ENCODE measurements at places on chromosomes 1 and 21. TPM values are rescaled to one million over a fixed set of nuclear protein-coding genes. Genes with fewer than 3 reads are reported as not detected.

DNA sequence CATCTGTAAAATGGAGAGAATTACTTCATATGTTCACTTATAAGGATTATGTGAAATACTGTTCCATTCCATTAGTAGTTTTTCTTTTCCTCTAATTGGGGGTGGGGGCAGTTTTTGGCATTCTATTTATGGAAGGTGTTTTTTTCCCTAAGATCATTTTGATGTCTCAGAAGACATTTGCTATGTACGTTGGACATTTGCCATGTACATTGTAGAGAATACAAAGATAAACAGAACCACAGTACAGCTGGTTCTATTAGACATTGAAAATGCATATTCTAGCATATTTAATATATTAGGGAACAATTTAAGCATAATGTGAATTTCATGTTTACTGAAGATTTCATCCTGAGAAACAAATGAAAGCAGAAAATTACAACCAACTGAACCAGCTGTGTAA is 98.5 kb downstream of the PTBP2 start:
- peak; percentile 10 for DNase-seq
- H3K4me3 ChIP-seq: no peak overlapping the region
- H3K36me3 ChIP-seq: peaks cover 2% of the 10 kb centered on the region
- no peaks in the 10 kb centered on the region for H3K27me3 ChIP-seq
- no peak overlapping the region for H3K27ac ChIP-seq

GRCh38 chr1:219988387-219988786 is 57.9 kb downstream of the EPRS1 start:
- peaks cover 12% of the 10 kb centered on the region for H3K36me3 ChIP-seq
- no peak for DNase-seq

DNA sequence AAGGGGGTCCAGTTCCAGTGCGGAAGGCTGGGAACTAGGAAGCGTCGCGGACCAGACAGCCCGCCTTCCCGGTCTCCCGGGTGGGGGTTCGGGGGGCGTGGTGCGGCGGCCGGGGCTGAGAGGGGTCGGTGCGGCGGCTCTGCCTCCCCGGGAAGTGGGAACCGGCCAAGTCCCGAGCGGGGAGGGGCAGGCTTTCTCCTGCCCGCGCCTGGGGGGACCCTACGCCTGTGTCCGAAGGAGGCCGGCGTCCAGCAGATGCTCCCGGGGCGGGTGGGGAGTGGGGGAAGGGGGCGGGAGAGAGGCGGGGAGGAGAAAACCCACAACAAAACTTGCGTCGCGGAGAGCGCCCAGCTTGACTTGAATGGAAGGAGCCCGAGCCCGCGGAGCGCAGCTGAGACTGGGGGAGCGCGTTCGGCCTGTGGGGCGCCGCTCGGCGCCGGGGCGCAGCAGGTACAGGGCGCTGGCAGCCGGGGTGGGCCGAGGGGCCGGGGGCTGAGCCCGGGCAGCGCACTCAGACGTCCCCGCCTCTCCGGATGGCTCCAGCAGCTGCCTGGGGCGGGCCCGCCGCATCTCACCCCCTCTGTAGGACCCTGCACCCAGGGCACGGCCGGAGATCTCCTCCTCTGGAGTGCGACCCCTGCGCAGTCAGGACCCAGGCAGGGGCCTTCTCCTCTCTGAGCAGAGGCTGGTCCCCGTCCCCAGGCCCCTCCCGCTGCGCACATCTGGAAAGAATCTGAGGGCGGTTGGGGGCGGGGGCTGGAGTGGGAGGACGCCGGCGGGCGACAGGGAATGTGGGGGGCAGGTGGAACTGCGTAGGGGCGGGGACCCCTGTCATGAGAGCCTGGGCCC is at the start of gene PODN:
PODN (plus strand) TSS at position 355 of the 849 bp plus-strand sequence. CDS start 7,643 bp downstream, outside the sequence.
- H3K4me1 ChIP-seq: peaks cover 13% of the 10 kb centered on the region
- no peak for DNase-seq
- no peaks in the 10 kb centered on the region for H3K36me3 ChIP-seq
- peak within 1 kb of the TSS; percentile 9 for H3K27ac ChIP-seq
- H3K27me3 ChIP-seq: peaks cover 2% of the 10 kb centered on the region
- H3K4me3 ChIP-seq: peak within 1 kb of the TSS; percentile 92

GRCh38 chr1:40903106-40903505 is 40.9 kb upstream of the CITED4 start:
- no peaks in the 10 kb centered on the region for H3K36me3 ChIP-seq
- H3K27me3 ChIP-seq: no peaks in the 10 kb centered on the region
- DNase-seq: no peak
- no peak overlapping the region for H3K4me3 ChIP-seq
- peaks cover 14% of the 10 kb centered on the region for H3K4me1 ChIP-seq

DNA sequence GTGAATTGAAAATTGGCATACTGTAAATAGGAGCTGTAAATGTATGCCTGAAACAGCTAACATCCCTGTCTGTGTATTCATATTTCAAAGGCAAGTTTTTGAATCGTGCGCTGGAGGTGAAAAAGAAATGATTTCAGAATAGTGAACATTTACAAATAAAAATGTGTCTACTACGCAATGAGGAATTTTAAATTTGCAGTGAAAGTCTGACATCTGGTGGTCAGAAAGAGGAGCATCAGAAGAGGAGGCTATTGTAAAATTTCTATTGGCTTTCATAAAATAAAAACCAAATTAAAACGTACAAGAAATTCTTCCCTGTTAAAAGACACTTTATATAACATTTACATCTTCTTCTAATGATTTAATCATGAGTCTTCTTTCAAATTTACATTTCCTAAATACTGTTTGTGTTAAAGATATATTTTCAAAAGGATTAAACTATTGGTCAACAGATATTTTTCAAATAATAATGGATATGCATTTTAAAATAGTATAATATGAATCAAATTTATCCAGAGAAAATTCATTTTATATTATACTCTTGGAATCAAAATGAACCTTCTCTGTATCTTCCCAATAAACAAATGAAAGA is 113.7 kb upstream of the RRP15 start:
- H3K27me3 ChIP-seq: peaks cover 13% of the 10 kb centered on the region
- DNase-seq: peak; percentile 49
- H3K27ac ChIP-seq: no peak overlapping the region
- H3K4me3 ChIP-seq: no peak overlapping the region
- H3K36me3 ChIP-seq: no peaks in the 10 kb centered on the region

- no peaks in the 10 kb centered on the region for H3K36me3 ChIP-seq
- DNase-seq: no peak
- no peak overlapping the region for H3K27ac ChIP-seq
Measured at GRCh38 chr1:2566101-2567045, 10.2 kb downstream of the TNFRSF14 start.

DNA sequence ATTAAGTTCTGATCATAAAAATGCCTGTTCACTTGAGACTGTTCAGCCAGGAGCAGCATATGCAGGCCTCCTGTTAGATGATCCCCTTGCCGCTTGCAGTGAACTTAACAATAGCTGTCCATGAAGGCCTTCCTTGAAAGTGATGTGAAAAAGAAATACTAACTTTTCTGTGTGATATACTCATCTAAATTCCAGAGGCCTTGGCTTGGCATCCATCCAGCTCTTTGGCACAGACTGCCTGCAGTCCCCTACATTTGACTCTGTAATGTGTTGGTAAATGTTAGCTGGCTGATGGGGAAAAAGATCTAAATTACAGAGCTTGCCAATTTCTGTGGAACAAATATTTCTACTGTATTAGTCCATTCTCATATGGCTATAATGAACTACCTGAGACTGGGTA is 73.7 kb downstream of the KCNK2 start:
- no peaks in the 10 kb centered on the region for H3K4me1 ChIP-seq
- H3K27me3 ChIP-seq: no peaks in the 10 kb centered on the region
- H3K4me3 ChIP-seq: no peak overlapping the region
- no peaks in the 10 kb centered on the region for H3K36me3 ChIP-seq

- H3K27me3 ChIP-seq: peaks cover 71% of the 10 kb centered on the region
- no peaks in the 10 kb centered on the region for H3K4me1 ChIP-seq
- no peaks in the 10 kb centered on the region for H3K36me3 ChIP-seq
- DNase-seq: no peak
Measured at GRCh38 chr1:10709165-10709564, 87.3 kb downstream of the CASZ1 start.

Gene KRTAP21-2
- total RNA-seq: not detected

GRCh38 chr1:56584910-56585528 is 5.7 kb upstream of the PLPP3 start:
- no peaks in the 10 kb centered on the region for H3K27me3 ChIP-seq
- H3K36me3 ChIP-seq: no peaks in the 10 kb centered on the region
- peak; percentile 77 for DNase-seq
- no peaks in the 10 kb centered on the region for H3K4me1 ChIP-seq

GRCh38 chr1:184036517-184036949 is 995 bp downstream of the COLGALT2 start:
- no peaks in the 10 kb centered on the region for H3K36me3 ChIP-seq
- H3K27me3 ChIP-seq: no peaks in the 10 kb centered on the region
- DNase-seq: no peak
- peaks cover 9% of the 10 kb centered on the region for H3K4me1 ChIP-seq
- H3K27ac ChIP-seq: no peak overlapping the region

- peaks cover 5% of the 10 kb centered on the region for H3K4me1 ChIP-seq
- H3K36me3 ChIP-seq: no peaks in the 10 kb centered on the region
- H3K27me3 ChIP-seq: peaks cover 16% of the 10 kb centered on the region
- peak; percentile 61 for DNase-seq
- H3K27ac ChIP-seq: no peak overlapping the region
- H3K4me3 ChIP-seq: no peak overlapping the region
Measured at GRCh38 chr1:46173361-46173856, 1.5 kb upstream of the TSPAN1 start.

DNA sequence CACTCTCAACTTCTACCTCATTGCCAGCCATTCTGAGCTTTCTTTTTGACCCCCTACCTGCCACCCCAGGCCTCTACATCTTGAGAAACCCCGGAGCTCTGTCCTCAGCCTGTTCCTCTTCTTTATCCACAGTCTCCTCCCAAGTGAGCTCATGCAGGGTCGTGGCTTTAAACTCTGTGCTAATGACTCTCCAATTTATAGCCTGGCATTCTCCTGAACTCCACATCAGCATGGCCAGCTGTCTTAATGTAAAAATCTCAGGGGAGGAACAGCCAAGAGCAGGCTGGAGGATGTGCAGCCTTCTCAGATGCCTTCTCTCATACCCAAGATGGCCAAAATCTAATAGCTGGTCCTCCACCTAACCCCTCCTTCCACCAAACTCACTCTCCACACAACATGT is 84.2 kb downstream of the CCDC185 start:
- no peaks in the 10 kb centered on the region for H3K36me3 ChIP-seq
- DNase-seq: no peak
- no peak overlapping the region for H3K27ac ChIP-seq
- H3K27me3 ChIP-seq: peaks cover 29% of the 10 kb centered on the region
- H3K4me3 ChIP-seq: no peak overlapping the region

Gene LCE2A
- not detected for total RNA-seq

DNA sequence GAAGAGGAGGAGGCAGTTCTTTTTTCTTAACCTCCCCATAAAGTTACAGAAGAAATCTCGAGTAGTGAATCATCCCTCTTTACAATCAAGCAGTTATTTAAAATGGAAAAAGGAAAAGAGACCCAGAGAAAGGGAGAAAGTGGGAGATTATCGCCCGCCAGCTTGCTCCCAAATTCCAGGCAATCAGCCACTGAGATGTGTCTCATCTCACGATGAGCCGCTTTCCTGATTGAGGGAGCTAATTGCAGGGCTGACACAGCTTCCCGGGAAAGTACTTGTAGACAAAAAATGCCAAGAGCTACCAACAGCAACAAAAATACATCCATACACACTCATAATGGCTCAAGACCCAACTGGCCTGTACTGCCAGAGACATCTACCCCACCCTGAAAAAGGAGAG is 191.6 kb upstream of the ZC3H12A start:
- no peak for DNase-seq
- no peaks in the 10 kb centered on the region for H3K4me1 ChIP-seq
- no peaks in the 10 kb centered on the region for H3K27me3 ChIP-seq
- no peaks in the 10 kb centered on the region for H3K36me3 ChIP-seq
- H3K27ac ChIP-seq: no peak overlapping the region

- H3K27me3 ChIP-seq: no peaks in the 10 kb centered on the region
- H3K4me1 ChIP-seq: peaks cover 26% of the 10 kb centered on the region
- peaks cover 77% of the 10 kb centered on the region for H3K36me3 ChIP-seq
- DNase-seq: no peak
- peak overlapping the region; percentile 39 for H3K27ac ChIP-seq
Measured at GRCh38 chr1:26775666-26776065, 12.1 kb upstream of the PIGV start.

Gene LAMB3
- 0.72 TPM for total RNA-seq

Gene OR2L13
- total RNA-seq: not detected

DNA sequence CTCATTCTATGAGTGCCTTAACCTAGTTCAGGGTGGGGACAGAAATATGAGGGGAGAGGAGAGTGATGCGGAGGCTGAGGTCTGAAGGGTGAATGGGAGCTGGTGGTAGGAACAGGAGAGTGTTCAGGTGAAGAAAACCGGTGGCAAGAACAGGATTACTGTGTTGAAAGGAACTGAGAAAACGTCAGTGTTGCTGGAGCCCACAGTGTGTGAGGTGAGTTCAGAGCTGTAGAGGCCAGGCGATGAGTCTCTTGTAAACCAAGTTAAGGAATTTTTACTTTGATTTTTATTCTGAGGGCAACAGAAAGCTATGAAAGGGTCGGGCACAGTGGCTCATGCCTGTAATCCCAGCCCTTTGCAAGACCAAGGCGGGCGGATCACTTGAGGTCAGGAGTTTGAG is 45.3 kb upstream of the PUM1 start:
- 0 out of 2 replicates have a peak, but pooled peaks cover 2% of the 10 kb centered on the region for H3K4me1 ChIP-seq
- H3K4me3 ChIP-seq: no peak overlapping the region
- no peaks in the 10 kb centered on the region for H3K36me3 ChIP-seq
- H3K27me3 ChIP-seq: no peaks in the 10 kb centered on the region

DNA sequence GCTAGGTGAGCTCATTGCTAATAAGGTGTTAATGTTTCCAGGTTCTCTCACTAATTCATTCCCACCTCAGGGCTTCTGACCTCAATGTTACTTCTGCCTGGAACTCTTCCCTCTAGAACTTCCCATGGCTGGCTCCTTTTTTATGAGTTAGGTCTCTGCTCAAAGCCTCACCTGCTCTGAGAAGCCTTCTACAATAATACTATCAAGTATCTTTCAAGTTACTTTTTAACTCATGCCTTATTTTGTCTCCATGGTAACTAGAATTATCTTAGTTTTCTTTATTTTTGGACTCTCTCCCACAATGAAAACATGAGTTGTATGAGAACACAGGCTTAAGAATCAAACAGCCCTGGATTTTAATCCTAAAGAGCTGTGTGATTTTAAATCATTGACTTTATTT is 3.5 kb upstream of the C1orf52 start:
- no peaks in the 10 kb centered on the region for H3K27me3 ChIP-seq
- H3K4me1 ChIP-seq: peaks cover 3% of the 10 kb centered on the region
- no peak overlapping the region for H3K27ac ChIP-seq
- no peak for DNase-seq

Gene IFI44L
- total RNA-seq: 0.18 TPM

GRCh38 chr1:204584699-204585372 is 68.6 kb downstream of the MDM4 start:
- H3K27ac ChIP-seq: no peak overlapping the region
- no peak overlapping the region for H3K4me3 ChIP-seq
- DNase-seq: no peak
- H3K27me3 ChIP-seq: no peaks in the 10 kb centered on the region
- H3K4me1 ChIP-seq: 0 out of 2 replicates have a peak, but pooled peaks cover 2% of the 10 kb centered on the region

DNA sequence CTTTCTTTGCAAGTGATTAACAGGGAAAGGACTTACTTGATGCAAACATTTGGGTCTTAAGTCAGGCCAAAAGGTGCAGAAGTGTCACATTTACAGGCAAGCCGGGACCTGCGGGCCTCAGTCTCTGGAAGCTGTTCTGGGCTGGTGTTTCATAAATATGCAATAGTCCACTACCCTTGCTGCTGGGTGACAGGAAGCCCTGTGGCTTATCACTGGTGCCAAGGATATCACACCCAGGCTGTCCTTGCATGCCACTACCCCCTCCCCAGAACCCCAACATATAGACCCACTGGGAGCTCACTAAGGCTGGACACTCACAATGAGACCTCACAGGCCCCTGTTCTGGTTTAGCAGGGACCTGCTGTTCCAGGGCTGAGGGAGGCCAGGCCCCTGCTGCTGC is 3.4 kb upstream of the LEFTY2 start:
- no peak overlapping the region for H3K4me3 ChIP-seq
- peaks cover 35% of the 10 kb centered on the region for H3K27me3 ChIP-seq
- no peak overlapping the region for H3K27ac ChIP-seq
- no peaks in the 10 kb centered on the region for H3K36me3 ChIP-seq
- no peak for DNase-seq
- no peaks in the 10 kb centered on the region for H3K4me1 ChIP-seq

Measured in IMR-90 (cell line).